Sigmoid colon (tissue), 7 donors: ENCODE measurements at places on chromosomes 6 and 20.
A peak's percentile ranks its signal among the peaks of the same experiment; 100 is the strongest.

DNA sequence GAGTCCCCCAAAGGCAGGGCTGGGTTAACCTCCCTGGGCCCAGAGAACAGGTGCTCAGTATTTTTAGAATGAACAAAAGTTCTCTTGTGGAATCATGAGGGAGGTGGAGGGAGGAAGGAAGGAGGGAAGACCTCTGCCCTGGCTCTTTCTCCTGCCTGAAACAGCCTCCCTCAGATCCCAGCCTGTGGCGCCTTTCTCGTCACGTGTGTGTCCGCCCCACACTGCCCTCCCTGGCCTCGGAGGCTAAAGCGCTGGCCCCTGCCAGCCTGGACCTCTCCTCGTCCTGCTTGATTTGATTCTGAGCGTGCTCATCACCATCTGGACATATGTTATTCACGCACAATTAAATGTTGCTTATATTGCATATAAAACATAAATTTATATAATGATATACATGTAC lies 40.9 kb downstream of the PHACTR3 start:
- peak; percentile 21 for DNase-seq

DNA sequence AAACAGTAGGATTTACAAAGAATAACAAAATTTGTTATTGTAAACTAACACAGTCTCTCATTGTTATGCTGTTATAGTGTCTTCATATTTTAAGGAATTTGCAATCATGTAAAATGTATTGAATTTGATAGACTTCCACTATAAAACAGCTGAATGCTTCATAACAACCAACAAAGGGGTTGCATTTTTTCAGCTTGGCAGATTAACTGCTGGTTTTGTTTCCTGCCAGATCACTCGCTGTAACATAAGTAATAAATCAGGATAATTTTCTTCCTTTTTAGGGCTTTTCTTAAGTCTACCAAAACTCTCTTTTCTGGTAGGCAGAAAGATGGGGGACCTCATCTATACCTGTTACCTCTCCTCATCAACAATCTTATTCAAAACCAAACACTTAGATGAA lies 169.8 kb downstream of the SAMD5 start:
- no peak for DNase-seq

- DNase-seq, result no peak
Observed at GRCh38 chr6:56282391-56282790, 35.0 kb upstream of the COL21A1 start.

DNA sequence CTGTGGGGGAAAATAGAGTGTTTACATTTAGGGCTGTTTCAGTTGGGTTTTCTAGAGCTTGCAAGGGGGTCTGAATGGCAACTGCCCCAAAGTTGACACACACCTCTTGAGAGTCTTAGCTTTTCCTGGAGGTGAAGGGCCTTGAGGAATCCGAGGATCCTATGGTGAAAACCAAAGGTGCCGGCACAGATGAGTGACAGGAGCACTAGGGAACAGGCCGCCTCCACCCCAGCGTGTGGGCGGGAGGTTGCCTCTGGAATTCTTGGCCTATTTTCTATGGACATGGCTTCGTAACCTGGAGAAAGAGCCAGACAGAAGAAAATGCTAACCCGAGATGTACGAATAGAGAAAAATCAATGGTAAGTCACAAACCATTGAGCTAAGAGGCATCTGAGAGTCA lies 283.2 kb upstream of the FOXQ1 start:
- DNase-seq, result no peak

DNA sequence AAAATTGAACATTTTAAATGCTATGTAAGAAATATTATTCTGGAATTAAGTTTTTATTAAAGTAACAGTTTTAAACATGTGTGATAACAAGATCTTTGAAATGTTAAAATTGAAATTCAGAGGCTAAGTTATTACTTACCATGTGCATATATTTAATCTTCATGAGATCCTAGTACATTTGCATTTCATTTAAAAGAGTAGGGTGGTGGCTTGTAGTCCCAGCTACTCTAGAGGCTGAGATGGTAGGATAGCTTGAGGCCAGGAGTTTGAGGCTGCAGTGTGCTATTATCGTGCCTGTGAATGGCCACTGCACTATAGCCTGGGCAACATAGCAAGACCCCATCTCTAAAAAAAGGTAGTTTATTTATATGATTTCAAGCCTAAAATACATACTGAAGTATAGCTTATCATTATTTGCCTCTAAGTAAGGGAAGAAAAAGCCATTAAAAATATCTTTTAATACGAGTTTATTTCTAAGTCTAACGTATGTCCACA lies 3.0 kb downstream of the CCR6 start:
- no peak for DNase-seq

GRCh38 chr6:42896178-42896719 lies 16.8 kb downstream of the RPL7L1 start:
- no peak for DNase-seq

DNA sequence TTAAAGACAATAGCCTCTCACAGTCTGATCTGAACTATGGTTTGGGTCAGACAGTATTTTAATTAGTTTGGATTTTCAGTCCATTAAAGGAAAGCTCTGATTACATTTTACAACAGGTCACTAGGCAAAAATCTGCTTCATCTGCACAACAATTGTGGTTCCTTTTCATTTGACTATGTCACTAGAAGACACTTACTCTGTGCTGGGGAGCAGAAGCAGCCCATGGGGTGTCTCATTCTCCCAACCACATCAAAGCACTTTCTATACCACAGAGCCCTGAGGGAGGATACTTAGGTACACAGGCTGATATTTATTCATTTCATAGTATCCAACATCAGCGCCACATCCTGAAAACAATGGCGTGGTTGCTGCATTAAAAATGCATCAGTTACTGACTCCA lies 36.6 kb upstream of the HDAC2 start:
- DNase-seq, result no peak

- DNase-seq, result no peak
Observed at GRCh38 chr20:17609811-17610377, 40.0 kb downstream of the DSTN start.

DNA sequence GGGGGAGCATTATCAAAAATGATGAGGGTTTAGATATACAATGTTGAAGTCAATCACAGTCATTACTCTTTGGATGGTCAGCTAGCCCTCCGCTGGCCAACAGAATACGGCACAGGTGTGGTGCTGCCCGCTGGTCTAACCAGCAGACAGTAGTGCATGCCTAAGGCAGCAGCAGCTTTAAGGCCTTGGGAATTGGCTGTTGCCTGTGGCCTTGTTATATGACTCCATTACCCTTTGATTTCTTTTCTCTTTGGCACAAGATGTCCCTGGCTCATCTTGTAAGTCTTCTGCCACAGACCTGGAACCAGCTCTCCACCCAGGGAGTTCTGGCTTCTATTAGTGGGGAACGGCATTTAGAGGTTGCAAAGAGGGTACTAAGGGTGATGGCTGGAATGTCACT lies 110.2 kb downstream of the WDR27 start:
- DNase-seq, result no peak

DNA sequence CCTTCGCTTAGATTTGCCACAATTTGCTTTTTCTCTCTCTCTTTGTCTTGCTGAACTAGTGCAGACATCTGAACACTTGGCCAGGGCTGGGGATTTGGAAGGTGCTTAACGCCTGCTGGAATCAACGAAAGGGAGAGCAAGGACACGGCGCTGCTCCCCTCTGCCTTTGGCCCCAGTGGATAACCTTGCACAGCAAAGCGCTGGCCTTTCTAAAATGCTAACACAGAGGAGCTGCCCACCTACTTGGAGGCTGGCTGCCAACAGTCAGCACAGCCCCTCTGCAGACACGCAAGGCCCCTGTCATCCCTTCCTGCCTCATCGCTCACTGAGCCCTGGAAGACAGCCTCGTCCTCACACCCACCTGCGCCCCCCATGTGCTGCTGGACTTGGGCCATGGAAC lies 37.5 kb downstream of the C20orf203 start:
- no peak for DNase-seq

- DNase-seq, result no peak
Observed at GRCh38 chr6:137013738-137014602, 30.8 kb downstream of the IL20RA start.

GRCh38 chr6:81938991-81939732 lies 186.7 kb upstream of the TENT5A start:
- no peak for DNase-seq

- peak; percentile 79 for DNase-seq
Observed at GRCh38 chr20:1469925-1470571, 3.4 kb upstream of the NSFL1C start.

DNA sequence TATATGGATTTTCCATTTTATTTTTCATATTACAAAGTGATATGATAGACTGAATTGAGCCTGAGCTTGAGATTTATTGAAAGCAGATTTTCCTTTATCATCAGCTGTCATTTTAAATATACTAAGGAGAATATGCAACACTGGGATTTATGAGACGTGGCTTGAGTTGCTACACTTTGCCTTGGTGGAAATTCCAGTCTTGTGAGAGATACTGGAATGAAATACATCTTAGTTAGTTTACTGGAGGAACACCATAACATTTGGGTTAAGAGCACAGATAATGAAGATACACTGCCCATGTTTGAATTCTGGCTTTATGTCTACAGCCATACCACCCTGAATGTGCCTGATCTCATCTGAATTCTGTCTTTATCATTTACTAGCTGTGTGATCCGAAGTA lies 86.5 kb upstream of the IFNGR1 start:
- DNase-seq, result no peak

GRCh38 chr6:34202329-34203201 lies 34.1 kb upstream of the HMGA1 start:
- DNase-seq, result no peak

DNA sequence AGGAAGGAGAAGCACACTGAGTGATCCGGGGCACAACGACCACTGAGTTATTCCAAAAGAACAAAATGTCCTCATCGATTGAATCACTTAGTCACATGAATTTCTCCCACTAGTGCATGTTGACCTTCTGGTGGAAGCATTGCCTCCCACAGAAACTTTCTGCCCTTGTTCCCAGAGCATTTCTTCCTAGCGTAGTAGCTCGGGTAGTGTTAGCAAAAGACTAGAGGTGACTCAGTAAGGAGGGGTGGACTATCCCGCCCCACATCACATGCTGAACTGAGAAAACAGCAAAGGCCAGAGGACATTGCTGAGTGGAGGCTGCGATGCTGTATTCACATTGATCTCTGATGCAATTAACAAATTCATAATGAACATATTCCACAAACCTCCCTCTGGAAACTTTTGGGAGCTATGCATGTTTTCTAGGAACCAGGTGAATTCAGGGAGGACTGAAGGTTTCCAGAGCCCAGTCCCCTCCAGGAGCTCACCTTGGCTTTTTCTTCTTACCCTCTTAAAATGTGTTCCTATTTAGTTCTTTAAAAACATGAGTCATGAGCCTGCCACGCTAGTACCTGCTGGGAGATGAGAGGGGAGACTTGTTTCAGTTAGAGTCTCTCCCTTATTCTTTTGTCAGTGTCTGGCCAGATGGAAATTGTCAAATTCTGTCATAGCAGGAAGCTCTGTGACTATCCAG lies 507.9 kb downstream of the CDH26 start:
- DNase-seq, result no peak

GRCh38 chr20:22100686-22101085 lies 395.2 kb downstream of the PAX1 start:
- DNase-seq, result no peak

DNA sequence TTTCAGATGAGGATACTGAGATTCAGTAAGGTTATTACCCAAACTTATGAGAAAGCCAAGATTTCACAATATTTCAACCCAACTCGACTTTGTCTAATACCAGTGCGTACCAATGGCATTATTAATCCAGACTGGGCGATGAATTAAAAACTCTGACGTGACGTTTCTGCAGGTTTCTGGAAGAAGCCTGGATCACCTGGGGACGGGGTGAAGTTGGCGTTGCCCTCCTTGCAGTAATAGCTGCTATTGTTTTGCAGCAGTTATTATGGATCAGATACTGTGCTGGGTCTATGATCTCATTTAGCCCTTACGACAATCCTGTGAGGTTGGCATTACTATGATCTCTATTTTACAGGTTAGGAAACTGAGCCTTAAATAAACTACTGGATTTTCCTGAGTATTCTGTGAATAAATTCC lies 569 bp upstream of the CDC5L start:
- DNase-seq, result no peak

GRCh38 chr6:47047479-47048407 lies 5.6 kb upstream of the ADGRF1 start:
- DNase-seq, result no peak

- no peak for DNase-seq
Observed at GRCh38 chr20:20181322-20181721, 129.0 kb downstream of the CFAP61 start.

- no peak for DNase-seq
Observed at GRCh38 chr20:63578224-63579016, 4.4 kb upstream of the HELZ2 start.

DNA sequence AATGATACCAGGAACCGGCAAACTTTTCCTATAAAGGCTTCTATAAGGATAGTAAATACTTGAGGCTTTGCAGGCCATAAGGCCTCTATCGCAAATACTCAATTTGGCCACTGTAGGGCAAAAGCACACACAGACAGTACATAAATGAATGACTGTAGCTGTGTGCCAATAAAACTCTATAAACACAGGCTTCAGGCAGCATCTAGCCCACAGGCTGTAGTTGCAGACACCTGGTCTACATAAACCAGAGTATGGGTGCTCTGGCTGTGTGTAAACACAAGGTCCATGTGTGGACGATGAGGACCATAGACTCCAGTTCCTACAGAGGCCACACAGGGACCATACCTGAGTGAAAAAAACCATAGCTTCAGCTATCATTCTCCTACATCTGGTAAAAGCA lies 52.2 kb downstream of the ZMYND8 start:
- DNase-seq, result peak; percentile 77

- no peak for DNase-seq
Observed at GRCh38 chr6:435441-436307, 44.1 kb downstream of the IRF4 start.

GRCh38 chr20:38193586-38194105 lies 28.6 kb upstream of the TGM2 start:
- peak; percentile 32 for DNase-seq

GRCh38 chr20:61503106-61503505 lies 251.0 kb downstream of the CDH4 start:
- no peak for DNase-seq

DNA sequence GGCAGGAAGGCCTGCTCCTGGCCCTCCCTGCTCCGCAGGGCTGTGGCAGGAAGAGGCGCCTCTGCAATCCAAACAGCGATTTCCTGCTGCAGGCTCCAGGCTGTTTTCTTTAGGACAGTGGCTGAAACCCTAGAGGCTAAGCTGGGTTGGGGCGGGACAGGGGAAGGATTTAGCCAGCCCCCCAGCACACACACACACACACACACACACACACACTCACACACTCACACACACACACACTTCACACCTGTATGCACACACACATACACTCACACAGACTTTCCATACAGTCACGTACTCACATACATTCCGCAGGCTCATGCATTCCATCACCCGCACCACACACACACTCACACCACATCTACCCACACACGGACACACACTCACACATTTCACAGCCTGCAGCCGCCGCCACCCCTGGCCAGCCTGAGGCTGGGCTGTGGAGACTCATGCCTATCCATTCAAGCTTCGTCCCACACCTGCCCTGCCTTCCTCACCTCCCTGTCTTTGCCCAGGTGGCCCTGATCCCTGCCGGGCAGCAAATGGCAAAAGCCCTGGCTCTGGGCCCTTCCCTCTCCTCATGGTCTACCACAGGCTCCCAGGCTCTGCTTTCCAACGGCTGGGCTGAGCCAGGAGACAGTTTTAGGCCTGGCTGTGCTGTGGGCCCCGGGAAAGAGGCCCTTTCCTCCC lies 17.9 kb downstream of the MDFI start:
- DNase-seq, result peak; percentile 54
